Thymus (tissue), 14 donors: ENCODE measurements at places on chromosomes 4 and X. TPM values are rescaled to one million over a fixed set of nuclear protein-coding genes. Genes with fewer than 3 reads are reported as not detected.

DNA sequence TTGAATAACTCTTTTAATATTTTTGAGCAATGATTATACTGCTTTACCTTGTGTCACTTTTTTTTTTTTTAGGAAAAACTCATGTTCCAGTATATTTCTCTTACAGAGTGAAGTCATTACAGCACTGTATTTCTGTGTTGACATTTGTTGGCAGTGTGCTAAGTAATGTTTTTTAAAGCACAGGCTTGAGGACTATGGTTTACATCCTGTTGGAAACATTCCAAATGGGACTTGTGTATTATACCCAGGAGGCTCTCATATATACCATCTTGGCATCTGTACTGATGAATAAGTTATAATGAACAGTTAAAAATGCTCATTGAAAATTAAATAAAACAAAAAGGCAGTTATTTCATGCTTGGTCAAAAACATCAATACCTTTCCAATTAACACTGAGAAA, 33.8 kb downstream of the CEP44 start:
- DNase-seq = no peak
- H3K4me1 ChIP-seq = no peaks in the 10 kb centered on the region
- H3K36me3 ChIP-seq = peaks cover 3% of the 10 kb centered on the region
- H3K27ac ChIP-seq = no peak overlapping the region
- no peak overlapping the region for H3K4me3 ChIP-seq

DNA sequence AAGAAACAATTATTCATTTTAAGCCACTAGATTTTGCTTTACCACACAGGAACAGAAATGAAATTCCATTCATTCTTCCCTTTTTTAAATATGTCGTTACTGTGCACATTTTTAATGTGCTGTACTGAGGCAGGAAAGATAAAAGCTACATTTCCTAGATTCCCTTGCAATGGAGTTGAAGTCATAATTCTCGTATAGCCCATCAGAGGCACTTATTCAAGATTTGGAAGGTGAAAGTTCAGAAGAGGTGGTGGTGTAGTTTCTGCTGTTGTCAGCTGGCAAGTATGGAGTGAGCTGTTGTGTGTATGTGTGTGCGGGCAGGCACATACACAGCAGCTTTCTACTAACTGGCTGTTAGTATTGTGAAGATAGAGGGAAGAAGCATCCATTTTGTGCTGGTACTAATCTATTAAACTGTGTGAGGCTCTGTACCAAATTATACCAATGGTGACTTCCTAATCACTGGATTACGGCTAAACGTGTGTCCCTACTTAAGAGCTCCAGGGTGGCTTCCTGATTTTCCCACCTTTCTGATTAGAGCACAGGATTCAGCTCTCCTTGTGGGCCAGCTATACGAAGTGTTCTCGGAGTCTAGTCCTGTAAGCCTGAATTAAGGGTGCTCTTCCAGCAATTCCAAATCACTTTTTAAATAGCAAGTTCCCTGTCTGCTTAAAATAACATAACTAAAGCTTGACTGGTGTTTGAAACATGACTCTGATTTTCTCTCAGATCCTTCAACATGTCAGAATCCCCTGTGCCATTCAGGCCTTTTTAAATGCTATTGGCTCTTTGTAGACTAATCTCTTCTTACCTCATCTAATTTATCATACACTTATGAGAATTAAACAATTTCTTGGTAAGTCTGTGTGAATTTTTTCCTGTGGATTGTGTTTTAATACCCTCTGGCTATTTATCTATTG, 43.8 kb downstream of the PDS5A start:
- DNase-seq = no peak
- peaks cover 10% of the 10 kb centered on the region for H3K36me3 ChIP-seq
- H3K4me1 ChIP-seq = peaks cover 5% of the 10 kb centered on the region
- H3K4me3 ChIP-seq = no peak overlapping the region
- no peak overlapping the region for H3K27ac ChIP-seq

DNA sequence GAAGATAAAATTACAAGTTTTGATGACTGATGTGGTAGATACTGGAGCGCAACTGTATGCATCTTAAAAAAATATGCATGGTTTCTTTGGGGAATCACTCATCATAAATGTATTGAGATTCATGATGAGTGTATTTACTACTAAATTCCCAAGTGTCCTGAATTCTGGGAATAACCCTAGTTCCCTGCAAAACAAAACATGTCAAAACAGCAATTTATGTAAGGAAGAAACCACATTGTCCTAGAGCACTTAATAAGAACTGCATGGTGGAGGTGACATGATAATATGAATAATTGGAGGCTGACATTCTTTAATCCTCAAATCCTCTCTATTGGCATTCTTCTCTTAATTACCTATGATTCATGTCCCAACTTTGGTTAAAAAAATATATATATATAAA, 1804.7 kb downstream of the STIM2 start:
- H3K36me3 ChIP-seq = no peaks in the 10 kb centered on the region
- H3K27ac ChIP-seq = no peak overlapping the region
- H3K4me1 ChIP-seq = no peaks in the 10 kb centered on the region
- H3K4me3 ChIP-seq = no peak overlapping the region
- no peaks in the 10 kb centered on the region for H3K27me3 ChIP-seq

The TMPRSS11A gene
- total RNA-seq = 0.24 TPM

- DNase-seq = no peak
- no peak overlapping the region for H3K27ac ChIP-seq
- H3K4me1 ChIP-seq = no peaks in the 10 kb centered on the region
- no peak overlapping the region for H3K4me3 ChIP-seq
- H3K27me3 ChIP-seq = no peaks in the 10 kb centered on the region
Observed at GRCh38 chrX:38656350-38656915, 95.1 kb downstream of the TSPAN7 start.

GRCh38 chr4:127634181-127634580, 1.4 kb downstream of the INTU start:
- H3K36me3 ChIP-seq = no peaks in the 10 kb centered on the region
- no peak overlapping the region for H3K4me3 ChIP-seq
- H3K4me1 ChIP-seq = peaks cover 4% of the 10 kb centered on the region
- no peak for DNase-seq
- peaks cover 2% of the 10 kb centered on the region for H3K27me3 ChIP-seq
- no peak overlapping the region for H3K27ac ChIP-seq

The NAP1L5 gene
- 3.8 TPM for total RNA-seq

The EMCN gene
- total RNA-seq = 7.9 TPM

DNA sequence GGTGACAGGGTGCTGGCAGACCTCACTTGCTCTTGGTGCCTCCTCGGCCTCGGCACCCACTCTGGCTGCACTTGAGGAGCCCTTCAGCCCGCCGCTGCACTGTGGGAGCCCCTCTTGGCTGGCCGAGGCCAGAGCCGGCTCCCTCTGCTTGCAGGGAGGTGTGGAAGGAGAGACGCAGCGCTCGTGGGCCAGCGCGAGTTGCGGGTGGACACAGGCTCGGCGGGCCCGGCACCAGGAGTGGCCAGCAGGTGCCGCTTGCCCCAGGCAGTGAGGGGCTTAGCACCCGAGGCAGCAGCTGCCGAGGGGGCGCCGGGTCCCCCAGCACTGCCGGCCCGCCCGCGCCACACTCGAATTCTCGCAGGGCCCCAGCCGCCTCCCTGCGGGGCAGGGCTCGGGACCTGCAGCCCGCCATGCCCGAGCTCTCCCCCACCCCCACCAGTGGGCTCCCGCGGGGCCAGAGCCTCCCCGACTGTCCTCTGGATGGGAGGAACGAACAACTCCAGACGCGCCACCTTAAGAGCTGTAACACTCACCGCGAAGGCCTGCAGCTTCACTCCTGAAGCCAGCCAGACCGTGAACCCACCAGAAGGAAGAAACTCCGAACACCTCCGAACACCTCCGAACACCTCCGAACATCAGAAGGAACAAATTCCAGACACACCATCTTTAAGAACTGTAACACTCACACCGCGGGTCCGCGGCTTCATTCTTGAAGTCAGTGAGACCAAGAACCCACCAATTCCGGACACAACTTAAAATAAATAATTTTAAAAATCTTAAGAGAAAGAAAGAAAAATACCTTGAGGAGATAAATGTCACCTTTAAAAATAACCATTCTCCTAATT, 311.1 kb upstream of the SLC7A11 start:
- no peaks in the 10 kb centered on the region for H3K27me3 ChIP-seq
- DNase-seq = no peak
- no peaks in the 10 kb centered on the region for H3K36me3 ChIP-seq
- H3K4me1 ChIP-seq = no peaks in the 10 kb centered on the region

The RASSF6 gene
- total RNA-seq = 16.6 TPM

The NCAPG gene
- 60.5 TPM for total RNA-seq

GRCh38 chr4:126630230-126630629, 1002.5 kb upstream of the INTU start:
- H3K27me3 ChIP-seq = no peaks in the 10 kb centered on the region
- no peak overlapping the region for H3K27ac ChIP-seq
- H3K4me3 ChIP-seq = no peak overlapping the region

The CA5B gene
- total RNA-seq = 3.1 TPM

DNA sequence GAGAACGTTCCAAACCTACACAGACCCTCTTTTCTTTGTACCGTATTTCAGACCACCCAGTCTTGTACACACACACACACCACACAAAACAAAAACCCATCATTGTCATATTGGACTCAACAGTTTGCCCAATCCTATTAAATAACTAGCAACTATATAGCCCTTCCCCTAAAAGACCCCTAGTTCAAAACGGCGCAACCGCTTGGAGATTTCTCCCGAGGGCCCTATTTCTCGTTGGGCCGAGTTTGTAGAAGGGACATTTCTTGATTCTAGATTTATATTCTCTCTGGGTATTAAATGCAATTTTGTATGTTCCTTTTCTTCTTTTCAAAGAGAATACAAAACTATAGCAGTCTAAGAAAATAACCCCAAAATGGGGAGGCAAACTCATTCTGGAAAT, 547 bp upstream of the PDGFRA start:
- H3K27ac ChIP-seq = no peak overlapping the region
- H3K36me3 ChIP-seq = no peaks in the 10 kb centered on the region
- peaks cover 48% of the 10 kb centered on the region for H3K4me1 ChIP-seq
- H3K27me3 ChIP-seq = peaks cover 91% of the 10 kb centered on the region
- no peak for DNase-seq

The GLOD5 gene
- total RNA-seq = not detected
